Stimulated activated naive CD4-positive, alpha-beta T cell (primary cell): ENCODE measurements at places on chromosomes 4 and X.

DNA sequence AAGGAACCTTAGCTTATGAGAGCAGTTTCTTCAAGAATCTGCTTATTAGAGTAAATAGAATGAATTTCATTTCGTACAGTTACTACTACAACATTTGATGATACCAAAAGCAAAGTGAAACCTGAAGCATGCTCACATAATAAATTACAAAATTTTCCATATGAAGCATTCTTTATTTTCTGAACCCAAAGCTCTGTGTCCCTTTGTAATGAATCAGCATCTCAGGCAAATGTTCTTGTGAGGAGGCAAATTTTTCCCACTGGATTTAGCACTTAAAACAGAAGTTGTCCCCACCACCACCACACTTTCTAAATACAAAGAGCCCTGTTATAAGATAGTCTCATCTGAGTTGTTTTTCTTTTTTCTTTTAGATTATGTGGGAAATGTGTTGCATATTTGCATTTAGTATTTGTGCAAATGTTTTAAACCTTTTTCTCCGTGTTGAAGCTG is 70.7 kb upstream of the NFKB1 start:
- DNase-seq = no peak

GRCh38 chrX:2188840-2189239 is 311.9 kb downstream of the DHRSX start:
- no peak for DNase-seq

- no peak for DNase-seq
These were observed 17.8 kb downstream of the FRMPD3 start for GRCh38 chrX:107467271-107467670.

- DNase-seq = no peak
These were observed 186.9 kb upstream of the LNX1 start for GRCh38 chr4:53778155-53778554.

DNA sequence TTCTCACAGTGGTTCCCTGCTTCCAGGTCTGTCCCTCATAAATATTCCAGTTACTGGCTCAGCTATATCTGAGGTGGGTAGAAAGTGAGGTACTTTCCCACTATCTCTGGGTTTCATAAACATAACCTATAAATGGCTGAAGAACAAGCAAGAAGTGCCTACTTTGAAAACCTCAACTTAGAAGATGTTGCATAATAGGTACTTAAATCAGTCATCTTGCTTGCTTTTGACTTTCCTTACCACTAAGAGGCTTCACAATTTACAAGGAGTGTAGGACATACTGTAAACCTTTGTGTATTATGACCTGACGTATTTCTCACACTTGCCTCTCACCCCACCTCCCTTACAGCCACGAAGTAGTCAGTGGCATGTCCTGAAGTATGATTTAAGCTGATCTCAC is 145.9 kb downstream of the PCDH19 start:
- no peak for DNase-seq

DNA sequence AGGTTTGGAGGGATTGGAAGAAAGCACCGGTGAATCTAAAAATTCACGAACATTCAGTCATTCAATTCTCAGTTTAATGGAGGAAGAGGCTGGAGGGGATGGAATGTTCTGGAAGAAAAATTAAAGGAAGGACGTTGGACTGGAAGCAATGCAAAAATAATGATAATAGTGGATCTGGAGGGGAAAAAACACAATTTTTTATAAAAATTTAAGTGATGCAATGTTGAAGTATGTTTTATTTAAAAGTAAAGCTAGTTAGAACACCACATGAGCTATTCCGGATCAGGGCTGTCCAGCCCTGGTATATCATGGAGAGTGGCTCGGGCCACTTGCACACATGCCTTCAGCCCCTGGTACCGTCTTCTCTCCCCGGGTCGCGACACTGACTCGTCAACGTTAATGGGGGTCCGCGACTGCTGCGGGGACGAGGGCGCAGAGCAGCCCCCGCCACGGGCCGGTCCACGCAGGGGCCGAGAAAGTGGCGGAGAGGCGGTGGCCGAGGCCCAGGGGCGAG is 204.6 kb downstream of the TENM3 start:
- no peak for DNase-seq

GRCh38 chrX:153184787-153185186 is 5.7 kb downstream of the MAGEA1 start:
- DNase-seq = no peak

DNA sequence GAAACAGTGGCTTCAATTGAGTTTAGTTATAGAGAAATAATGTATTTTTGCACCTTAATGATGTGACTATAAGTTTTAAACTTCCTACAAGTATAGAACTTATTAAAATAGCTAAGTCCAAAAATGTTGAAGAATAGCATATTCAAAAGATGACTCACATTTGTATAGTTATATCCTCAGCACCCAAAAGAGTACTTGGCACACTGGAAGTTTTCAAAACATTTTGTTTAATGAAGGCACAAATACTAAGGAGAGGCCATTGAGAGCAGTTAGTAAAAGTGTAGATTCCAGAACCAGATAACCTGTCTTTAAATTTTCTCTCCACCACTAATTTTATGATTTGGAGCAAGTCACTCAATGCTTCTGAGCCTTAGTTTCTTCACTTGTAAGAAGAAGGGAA is 226.9 kb upstream of the MID1 start:
- no peak for DNase-seq

DNA sequence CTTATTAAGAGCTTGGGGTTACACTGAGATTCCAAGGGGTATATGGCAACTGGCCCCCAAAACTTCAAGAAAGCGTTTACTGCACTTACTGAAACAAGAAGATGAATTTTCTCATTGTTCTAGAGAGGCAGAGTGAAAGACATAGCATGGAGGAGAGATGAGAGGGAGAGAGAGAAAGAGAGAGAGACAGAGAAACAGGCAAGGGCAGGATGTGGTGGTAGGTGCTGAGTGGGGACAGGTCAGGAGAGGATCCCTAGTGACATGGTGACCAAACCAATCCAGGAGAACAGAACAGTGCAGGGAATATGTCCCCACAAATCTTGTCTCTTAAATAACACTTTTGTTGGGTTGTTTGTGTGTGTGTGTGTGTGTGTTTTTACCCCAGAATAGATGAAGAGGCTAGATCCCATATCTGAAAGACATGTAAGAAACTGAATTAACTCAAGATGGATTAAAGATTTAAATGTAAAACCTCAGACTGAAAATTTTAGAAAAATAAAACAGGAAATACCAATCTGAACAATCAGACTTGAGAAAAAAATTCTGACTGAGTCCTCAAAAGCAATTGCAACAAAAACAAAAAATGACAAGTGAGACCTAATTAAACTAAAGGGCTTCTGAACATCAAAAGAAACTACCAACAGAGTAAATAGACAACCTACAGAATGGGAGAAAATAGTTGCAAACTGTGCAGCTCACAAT is 202.2 kb downstream of the QDPR start:
- no peak for DNase-seq

GRCh38 chr4:162017863-162018262 is 145.9 kb downstream of the FSTL5 start:
- no peak for DNase-seq

DNA sequence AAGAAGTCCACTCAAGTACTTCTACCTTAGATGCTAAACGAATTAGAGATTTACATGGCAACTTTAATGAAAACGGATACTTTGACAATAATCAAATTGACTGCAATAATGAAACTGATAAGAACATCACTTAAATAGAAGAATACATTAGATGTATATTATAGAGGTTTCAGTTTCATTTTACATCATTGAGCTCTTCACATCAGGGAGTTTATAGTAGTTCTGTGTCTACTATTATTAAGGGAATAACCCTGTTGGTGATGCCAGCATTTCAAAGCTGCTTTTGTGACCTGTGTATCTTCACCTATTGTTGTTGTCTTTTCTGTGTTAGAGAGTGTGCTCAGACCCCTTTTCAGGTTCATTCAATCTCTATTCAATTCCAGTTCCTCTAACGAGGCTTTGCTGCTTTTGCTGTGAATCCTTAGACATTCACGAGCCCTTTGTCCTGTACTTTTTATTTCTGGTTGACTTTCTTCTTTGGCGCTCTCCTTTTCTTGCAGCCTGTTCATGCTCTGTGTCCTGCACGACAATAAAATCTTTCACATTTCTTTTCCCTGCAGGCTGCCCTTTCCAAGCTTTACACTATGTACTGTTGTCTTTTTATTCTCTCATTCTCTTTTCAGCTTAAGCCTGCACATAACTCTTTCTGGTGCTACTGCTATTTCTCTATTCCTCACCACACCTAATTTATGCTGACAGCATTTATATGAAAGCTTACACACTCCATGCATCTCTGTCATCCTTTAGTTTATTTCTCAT is 232.1 kb downstream of the CPE start:
- no peak for DNase-seq

DNA sequence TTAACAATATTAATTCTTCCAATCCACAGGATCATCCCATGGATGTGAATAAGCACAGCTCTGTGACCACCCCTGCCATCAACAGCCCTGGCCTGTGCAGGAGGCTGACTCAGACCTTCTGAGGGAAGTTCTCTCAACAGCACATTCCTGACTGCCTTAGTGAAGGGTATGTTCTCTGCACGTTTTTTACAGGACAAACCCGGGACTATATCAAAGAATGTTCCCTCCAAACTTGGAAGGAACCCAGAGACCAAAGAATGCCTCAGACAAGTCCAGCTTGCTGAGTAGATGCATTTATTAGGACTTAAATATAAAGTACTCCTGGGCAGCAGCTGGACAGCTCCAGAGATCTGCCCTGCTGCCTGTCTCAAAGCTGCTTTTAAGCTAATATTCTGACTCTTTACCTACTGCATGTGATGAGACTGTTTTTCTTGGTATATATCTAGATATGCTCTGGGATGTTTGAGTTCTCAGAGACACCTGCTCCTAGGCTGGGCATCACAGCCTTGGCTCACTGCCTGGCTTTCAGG is 1127.8 kb upstream of the PRKX start:
- no peak for DNase-seq

DNA sequence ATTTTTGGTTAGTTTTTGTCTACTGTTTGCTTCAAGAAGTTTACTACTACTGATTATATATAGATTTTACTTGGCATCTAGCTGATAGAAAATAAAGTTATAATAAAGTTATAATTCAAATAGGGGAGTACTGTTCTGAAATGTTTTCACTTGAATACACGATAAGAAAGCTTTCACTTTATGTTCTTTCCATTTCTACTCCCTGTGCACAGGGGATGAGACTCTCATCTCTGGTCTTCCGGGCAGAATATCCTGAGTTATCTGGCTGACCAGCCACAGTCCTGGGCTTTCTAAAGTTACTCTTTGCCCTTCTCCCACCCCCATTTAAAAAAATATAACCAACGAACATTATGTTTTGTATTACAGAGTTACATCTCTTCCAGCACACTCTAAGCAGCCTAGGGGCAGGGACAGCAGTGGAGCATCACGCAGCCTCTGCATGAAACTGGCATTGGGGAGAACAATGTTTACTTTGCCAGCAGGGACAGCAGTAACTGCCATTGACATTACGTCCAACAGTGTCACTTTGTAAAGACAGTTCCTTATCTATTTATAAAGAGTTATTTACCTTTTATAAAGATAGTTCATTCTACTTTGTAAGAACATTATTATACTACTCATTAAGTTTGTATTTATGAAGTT is 64.3 kb downstream of the METTL14 start:
- DNase-seq = no peak

GRCh38 chr4:40206426-40206825 is 9.6 kb downstream of the RHOH start:
- DNase-seq = no peak

DNA sequence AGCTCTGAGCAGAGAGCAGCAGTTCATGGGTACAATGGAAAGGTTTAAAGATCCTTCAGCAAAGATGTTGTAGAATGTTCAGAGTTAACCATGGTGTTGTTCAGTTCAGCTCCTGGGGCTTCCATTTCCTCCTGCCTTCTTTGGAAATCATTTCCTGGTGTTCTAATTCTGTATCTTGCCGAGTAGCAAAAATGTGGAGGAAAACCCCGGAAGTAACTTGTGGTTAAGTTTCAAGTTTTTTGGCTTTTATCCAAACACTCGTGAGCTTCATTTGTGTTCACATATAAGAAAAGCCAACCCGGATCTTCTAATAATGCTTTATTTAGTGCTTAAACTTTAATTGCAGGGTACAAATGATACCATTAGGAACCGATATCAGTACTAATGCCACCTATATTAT is 33.6 kb upstream of the ARX start:
- no peak for DNase-seq

DNA sequence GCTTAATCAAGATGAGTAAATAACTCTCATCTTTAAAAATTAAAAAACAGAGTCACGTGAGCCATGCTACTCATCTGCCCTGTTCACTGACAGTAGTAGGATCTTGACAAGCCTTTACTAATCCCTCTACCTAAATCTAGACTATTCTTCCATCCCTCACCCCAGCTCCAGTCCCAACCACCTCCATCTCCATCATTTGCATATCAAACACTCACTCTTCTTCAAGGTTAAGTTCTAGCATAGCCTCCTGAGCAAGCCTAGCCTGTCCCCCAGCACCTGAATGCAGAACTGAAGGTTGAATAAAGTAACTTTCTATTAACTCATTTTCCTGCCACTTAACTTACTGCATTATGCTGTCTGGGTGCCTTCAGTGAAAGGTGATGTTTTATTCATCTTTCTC is 72.5 kb downstream of the YIPF7 start:
- no peak for DNase-seq

- no peak for DNase-seq
These were observed 58.7 kb downstream of the CYTL1 start for GRCh38 chr4:4960574-4960973.

GRCh38 chrX:26925088-26925487 is 538.1 kb downstream of the PPP4R3C start:
- DNase-seq = no peak
